ENCODE measurements at places on chromosomes 16 and 17. TPM values are rescaled to one million over a fixed set of nuclear protein-coding genes. Genes with fewer than 3 reads are reported as not detected.

GRCh38 chr17:65987988-65988387 is 203.9 kb downstream of the CEP112 start:
- no peaks in the 10 kb centered on the region for H3K36me3 ChIP-seq
- H3K27me3 ChIP-seq = no peaks in the 10 kb centered on the region
- no peak overlapping the region for H3K27ac ChIP-seq
- no peak for DNase-seq
- H3K4me3 ChIP-seq = no peak overlapping the region

- H3K36me3 ChIP-seq = no peaks in the 10 kb centered on the region
- H3K4me1 ChIP-seq = no peaks in the 10 kb centered on the region
- DNase-seq = no peak
- H3K4me3 ChIP-seq = peak overlapping the region; percentile 7
- no peak overlapping the region for H3K27ac ChIP-seq
- H3K27me3 ChIP-seq = no peaks in the 10 kb centered on the region
Measured at GRCh38 chr17:32323811-32324491, 18.0 kb downstream of the C17orf75 start.

- no peak for DNase-seq
- peaks cover 22% of the 10 kb centered on the region for H3K27me3 ChIP-seq
- H3K36me3 ChIP-seq = no peaks in the 10 kb centered on the region
- no peak overlapping the region for H3K27ac ChIP-seq
- no peaks in the 10 kb centered on the region for H3K4me1 ChIP-seq
- no peak overlapping the region for H3K4me3 ChIP-seq
Measured at GRCh38 chr17:41599680-41600079, 12.9 kb downstream of the KRT16 start.

- H3K27ac ChIP-seq = peak overlapping the region; percentile 99
- H3K27me3 ChIP-seq = no peaks in the 10 kb centered on the region
- no peaks in the 10 kb centered on the region for H3K36me3 ChIP-seq
- no peak for DNase-seq
- H3K4me1 ChIP-seq = peaks cover 28% of the 10 kb centered on the region
Measured at GRCh38 chr16:30569281-30569680, 2.2 kb downstream of the ZNF688 start.

GRCh38 chr17:59746849-59747445 is 39.5 kb downstream of the VMP1 start:
- no peak for DNase-seq
- no peaks in the 10 kb centered on the region for H3K27me3 ChIP-seq
- H3K36me3 ChIP-seq = no peaks in the 10 kb centered on the region
- no peak overlapping the region for H3K27ac ChIP-seq
- no peaks in the 10 kb centered on the region for H3K4me1 ChIP-seq

DNA sequence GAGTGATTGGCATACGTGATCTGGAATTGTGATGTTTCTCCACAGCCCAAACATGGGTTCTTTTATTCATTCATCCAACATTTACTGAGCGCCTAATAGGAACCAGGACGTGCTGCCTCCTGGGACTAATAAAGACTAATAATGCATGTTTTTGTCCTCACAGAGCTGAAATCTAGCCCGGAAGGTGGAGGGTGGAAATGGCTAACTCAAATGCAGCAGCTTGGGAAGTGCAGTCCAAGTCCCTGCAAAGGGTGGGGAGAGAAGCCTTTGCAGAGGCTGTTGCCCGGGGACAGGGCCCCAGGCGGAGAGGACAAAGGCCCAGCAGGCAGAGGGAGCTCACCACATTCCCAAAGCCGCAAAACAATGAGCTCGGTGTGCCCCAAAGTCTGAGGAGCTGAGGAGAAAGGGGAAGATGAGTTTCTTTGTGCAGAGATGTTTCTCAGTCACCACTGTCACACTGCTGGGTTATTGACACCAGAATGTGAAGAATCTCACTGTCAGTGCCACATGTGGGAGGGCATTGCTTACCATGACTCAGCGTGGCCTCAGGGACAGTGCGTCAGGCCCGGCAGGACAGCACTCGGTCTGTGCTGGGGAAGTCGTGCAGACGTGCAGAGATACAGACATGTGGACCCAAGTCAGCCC is 118.2 kb upstream of the CHMP6 start:
- H3K27ac ChIP-seq = no peak overlapping the region
- no peaks in the 10 kb centered on the region for H3K27me3 ChIP-seq
- H3K4me1 ChIP-seq = peaks cover 33% of the 10 kb centered on the region

DNA sequence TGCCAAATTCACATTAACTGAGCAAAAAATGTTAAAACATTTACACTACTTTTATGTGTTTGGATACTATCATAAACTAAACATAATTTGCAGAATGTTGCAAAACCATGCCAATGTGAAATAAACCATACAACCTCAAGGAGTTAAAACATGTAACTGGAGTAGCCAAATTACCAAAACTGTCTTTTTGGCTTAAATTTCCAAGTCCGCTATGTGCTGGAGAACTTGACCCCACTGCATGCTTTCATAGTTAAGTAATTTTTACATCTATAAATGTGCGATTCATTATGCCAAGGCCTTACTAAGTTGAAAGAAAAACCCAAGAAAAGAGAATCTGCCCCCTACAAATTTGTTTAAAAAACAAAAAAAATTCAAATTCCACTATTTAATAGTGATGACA is 28.2 kb downstream of the BRD7 start:
- no peak overlapping the region for H3K27ac ChIP-seq
- DNase-seq = no peak
- no peaks in the 10 kb centered on the region for H3K4me1 ChIP-seq
- H3K27me3 ChIP-seq = no peaks in the 10 kb centered on the region
- no peak overlapping the region for H3K4me3 ChIP-seq

DNA sequence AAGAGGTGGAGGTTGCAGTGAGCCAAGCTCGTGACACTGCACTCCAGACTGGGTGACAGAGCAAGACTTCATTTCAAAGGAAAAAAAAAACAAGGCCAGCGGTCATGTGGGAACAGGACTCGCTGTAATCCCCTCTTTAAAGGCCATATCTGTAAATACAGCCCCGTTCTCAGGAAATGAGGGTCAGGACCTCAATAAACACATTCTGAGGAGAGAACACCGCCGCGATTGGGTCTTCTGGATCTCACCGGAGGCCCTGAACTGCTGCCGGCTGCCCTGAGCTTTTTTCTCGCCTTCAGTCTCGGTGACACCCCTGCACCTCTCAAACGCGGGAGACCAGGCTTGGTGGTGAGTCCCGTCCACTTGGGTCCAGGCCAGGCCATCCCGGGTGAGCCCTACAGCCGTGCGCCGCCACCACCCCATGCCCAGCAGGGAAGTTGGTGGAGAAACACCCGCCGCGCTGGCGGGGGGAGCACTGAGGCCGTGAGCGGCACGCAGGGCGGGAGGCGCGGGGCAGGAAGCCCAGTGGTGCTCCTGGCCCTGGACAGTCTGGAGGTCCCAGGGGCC is 28.4 kb downstream of the SLC25A10 start:
- no peak overlapping the region for H3K4me3 ChIP-seq
- no peaks in the 10 kb centered on the region for H3K36me3 ChIP-seq
- peaks cover 8% of the 10 kb centered on the region for H3K4me1 ChIP-seq
- H3K27ac ChIP-seq = no peak overlapping the region

GRCh38 chr16:86401126-86401525 is 109.2 kb upstream of the FOXF1 start:
- no peaks in the 10 kb centered on the region for H3K36me3 ChIP-seq
- peaks cover 26% of the 10 kb centered on the region for H3K27me3 ChIP-seq
- H3K4me3 ChIP-seq = no peak overlapping the region
- no peaks in the 10 kb centered on the region for H3K4me1 ChIP-seq
- no peak for DNase-seq

GRCh38 chr16:30368792-30369090 is 1.6 kb downstream of the TBC1D10B start:
- no peak for DNase-seq
- H3K4me1 ChIP-seq = peaks cover 46% of the 10 kb centered on the region
- no peak overlapping the region for H3K27ac ChIP-seq
- peak overlapping the region; percentile 97 for H3K4me3 ChIP-seq

DNA sequence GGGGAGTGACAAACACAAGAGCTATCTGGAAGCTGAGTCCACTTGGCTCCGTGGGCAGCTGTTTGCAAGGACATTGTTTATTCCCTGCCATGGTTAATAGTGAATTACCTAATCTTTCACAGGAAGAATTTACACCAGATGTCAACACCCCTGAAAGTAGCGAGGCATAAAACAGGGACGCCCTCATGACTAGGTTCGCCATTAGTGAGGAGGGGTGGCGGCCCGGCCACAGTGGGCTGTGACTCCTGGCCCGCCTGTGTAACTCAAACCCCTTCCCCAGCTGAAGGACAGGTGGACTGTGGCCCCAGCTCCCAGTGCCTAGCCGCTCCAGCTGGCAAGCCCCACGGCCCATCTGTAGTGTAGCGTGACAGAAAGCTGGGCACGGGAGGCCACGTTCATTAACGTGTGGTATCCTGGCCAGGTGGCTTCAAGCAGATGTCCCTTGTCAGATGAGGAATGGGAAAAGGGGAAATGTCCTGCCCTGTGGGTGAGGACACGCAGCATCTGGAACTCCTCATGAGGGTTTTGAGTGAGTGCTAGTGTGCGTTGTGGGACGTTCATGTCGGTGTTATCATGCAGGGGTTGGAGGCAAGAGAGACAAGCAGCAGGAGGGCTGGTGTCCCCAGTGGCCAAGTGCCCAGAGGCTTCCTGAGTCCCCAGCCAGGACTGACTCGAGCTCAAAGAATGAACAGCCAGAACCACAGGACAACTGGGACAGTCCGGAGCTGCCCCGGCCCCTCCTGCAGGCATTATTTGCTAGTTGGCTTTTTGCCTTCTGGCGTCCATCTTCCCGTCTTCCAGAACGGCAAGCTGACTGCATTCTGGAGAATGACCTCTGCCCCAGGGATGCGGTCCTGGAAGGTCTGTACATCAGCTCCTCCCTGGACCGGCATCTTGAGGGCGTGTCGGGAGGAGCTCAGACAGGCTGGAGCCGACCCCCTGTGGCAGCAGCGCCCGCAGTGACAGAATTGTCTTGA is 19.2 kb downstream of the KDM8 start:
- H3K27me3 ChIP-seq = no peaks in the 10 kb centered on the region
- DNase-seq = peak; percentile 69
- peaks cover 16% of the 10 kb centered on the region for H3K4me1 ChIP-seq
- no peak overlapping the region for H3K4me3 ChIP-seq
- H3K36me3 ChIP-seq = peaks cover 22% of the 10 kb centered on the region

DNA sequence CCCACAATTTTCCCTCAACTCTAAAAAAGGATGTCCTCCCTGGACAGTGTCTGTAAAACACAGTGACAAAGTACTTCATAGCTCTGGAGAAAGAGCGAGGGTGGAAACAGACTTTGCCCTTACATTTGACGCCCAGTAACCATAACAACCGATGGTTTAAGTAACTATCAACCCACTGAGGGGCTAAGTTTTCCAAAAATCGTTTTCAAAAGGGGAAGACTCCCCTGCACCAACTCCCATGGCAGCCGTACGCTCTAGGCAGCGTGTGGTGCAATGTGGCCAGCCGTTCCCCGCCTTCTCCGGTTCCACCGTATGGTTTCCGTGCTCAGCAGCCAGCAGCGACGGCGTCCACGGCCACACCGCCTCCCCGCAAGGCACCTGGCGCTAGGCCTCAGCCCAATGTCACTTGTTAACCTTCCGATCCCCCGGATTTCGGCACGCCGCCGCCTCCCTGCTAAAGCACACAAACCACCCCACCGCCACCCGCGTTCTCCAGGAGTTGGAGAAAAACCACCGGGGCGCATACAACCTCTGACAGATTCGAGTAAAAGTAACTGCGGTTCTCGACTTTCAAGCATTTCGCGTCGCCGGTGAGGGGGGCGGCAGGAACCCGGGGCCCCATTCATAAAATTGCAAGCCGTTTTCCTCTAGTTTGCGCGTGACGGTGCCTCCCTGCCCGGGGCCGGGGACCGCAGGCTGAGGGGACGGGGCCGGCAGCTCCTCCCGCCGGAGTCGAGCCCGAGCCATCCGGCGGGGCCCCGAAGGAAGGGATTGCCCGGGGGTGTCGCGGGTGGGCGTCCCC is 661 bp downstream of the TEX2 start:
- H3K36me3 ChIP-seq = no peaks in the 10 kb centered on the region
- H3K4me1 ChIP-seq = peaks cover 49% of the 10 kb centered on the region
- peak overlapping the region; percentile 92 for H3K27ac ChIP-seq
- DNase-seq = peak; percentile 70
- H3K27me3 ChIP-seq = no peaks in the 10 kb centered on the region

DNA sequence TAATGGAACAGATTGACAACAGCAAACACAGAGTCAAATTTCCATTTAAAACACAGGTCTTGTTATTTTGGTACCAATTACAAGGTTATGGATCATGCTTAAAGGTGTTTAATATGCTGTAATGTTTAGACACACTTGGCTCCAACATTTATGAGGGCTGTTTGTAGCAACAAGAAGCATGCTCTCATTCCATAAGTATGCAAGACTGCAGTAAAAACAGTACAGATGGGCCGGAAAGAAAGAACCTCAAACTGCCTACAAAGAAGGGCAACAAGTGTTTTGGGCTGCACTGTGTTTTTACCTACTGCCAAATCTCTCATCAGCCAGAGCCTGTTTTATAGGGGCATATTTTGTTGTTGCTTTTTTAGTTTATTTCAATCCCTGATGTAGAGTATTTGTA is 100.5 kb upstream of the HS3ST3A1 start:
- no peak for DNase-seq
- H3K27ac ChIP-seq = no peak overlapping the region
- no peaks in the 10 kb centered on the region for H3K27me3 ChIP-seq
- H3K4me3 ChIP-seq = no peak overlapping the region
- no peaks in the 10 kb centered on the region for H3K36me3 ChIP-seq

DNA sequence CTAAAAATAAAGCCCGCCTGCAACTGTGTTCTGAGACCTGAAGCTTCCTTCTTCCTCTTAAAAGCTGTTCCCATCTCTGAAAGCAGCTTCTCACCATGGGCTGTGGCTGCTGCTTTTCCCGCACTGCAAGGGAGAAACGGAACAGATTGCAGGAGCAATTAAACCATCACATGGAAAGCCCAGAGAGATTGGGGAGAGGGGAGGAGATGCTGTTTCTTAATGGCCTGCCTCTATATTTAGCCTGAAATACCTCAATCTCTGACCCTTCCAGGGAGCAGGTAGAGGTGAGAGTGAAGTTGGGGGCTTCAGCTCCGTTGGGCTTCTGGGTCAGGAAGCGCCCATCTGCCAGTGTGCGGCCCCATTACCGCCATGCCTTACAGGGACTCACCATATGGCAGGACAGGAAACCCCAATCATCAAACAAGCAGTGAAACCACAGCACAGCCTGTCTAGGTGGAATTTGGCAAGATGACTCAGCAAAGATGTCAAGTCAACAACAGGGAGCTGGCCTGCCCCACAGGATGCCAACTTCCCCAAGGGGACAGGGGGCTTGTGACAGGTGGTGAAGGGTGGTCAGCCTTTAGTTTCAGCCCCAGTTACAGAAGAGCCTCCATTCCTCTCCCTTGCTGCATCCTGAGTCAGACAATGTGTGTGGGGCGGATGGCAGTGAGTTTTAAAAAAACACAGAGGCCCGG is 286.6 kb upstream of the CCL2 start:
- no peak overlapping the region for H3K27ac ChIP-seq
- H3K4me1 ChIP-seq = no peaks in the 10 kb centered on the region

OTOA gene
- total RNA-seq = not detected

BICDL2 gene
- not detected for total RNA-seq

CCDC78 gene
- 0.68 TPM for total RNA-seq

GAS2L2 gene
- 0.11 TPM for total RNA-seq

YPEL2 gene
- total RNA-seq = 45.1 TPM
